ENCODE measurements at places on chromosomes 16 and 17. TPM values are rescaled to one million over a fixed set of nuclear protein-coding genes. Genes with fewer than 3 reads are reported as not detected.

C17orf113 gene
- polyA plus RNA-seq: 6.2 TPM

CD300E gene
- polyA plus RNA-seq: 0.11 TPM

KRT32 gene
- polyA plus RNA-seq: not detected

SNAI3 gene
- polyA plus RNA-seq: 0.87 TPM

CCDC200 gene
- polyA plus RNA-seq: 7.4 TPM

DNA sequence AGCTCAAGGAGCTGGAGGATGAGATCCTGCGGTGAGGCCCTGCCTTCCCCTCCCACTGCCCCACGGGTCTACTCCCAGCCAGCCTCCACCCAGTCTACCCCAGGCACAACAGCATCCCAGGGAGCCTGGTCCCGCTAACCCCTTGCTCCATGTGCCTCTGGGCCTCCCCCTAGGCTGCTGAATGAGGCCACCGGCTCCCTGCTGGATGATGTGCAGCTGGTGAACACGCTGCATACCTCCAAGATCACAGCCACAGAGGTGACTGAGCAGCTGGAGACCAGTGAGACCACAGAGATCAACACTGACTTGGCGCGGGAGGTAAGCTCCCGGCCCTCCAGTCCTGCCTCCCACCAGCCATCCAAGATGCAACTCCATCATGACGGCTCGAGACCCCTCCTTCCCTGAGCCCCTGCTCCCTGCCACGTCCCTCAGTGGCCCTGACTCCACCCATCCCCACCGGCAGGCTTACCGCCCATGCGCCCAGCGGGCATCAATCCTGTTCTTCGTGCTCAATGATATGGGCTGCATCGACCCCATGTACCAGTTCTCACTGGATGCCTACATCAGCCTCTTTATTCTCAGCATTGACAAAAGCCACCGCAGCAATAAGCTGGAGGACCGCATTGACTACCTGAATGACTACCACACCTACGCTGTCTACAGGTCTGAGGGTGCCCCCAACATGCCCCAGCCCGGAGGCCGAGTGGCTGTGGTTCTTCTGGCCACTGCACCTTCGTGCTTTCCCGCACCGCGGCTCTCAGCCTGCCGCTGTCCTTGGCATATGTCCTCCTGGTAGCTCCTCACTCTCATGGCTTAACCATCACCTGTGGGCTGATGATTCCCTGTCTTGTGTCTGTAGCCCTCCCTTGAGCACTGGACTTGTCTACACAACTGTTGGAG lies 15.0 kb upstream of the KDM6B start:
- DNase-seq: no peak

DNA sequence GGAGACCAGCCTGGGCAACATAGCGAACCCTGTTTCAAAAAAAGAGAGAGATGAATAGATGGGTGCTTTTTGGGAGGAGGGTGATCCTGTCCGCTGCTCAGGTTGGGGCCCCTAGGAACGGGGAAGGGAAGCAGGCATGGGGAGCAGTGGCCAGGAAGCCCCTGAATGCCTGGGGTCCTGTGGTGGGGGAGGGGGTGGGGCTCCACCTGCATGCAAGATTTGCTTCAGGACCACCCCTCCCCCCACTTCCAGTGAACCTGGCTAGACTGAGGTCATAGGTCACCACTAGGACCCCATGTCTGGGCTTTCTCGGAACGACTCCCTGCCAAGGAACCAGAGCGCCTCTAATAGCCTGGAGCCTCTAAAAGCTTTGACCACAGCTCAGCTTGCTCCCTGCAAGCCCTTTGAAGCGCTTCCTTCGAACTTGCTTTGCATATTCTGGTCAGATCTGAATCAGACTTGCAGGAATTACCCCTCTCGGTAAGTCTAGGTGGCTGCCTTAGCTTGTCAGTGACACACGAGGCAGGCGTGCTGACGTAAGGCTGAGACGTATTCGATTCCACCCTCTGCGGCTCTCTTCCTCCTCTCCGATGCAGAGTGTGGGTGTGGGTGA lies 3.7 kb downstream of the SOCS3 start:
- DNase-seq: no peak
